ENCODE measurements at places on chromosomes 2 and 18. TPM values are rescaled to one million over a fixed set of nuclear protein-coding genes. Genes with fewer than 3 reads are reported as not detected.

Gene PAIP2B
- 45.9 TPM for total RNA-seq

Gene XIRP2
- total RNA-seq = 829 TPM

Gene LYG2
- not detected for total RNA-seq

Gene FOXD4L1
- total RNA-seq = not detected

Gene MLPH
- 22.3 TPM for total RNA-seq

Gene DSG4
- not detected for total RNA-seq

Gene SPR
- total RNA-seq = 55.4 TPM

Gene UGT1A7
- not detected for total RNA-seq

Gene AUP1
- total RNA-seq = 35.2 TPM

Gene CAPN14
- not detected for total RNA-seq

Gene MAP3K19
- total RNA-seq = not detected

Gene POMC
- total RNA-seq = 1.9 TPM

Gene RESP18
- not detected for total RNA-seq

Gene INO80B
- total RNA-seq = 20.3 TPM

Gene CFAP221
- 1.1 TPM for total RNA-seq

Gene SPRED2
- total RNA-seq = 15.7 TPM

Gene SLC38A11
- total RNA-seq = 0.41 TPM

Gene FRZB
- total RNA-seq = 3.9 TPM

Gene FER1L5
- total RNA-seq = not detected

Gene FBXO15
- 0.19 TPM for total RNA-seq

Gene ABCG8
- not detected for total RNA-seq

Gene MAPK4
- 86.9 TPM for total RNA-seq

Gene ANKRD53
- 0.88 TPM for total RNA-seq

Gene MYO1B
- total RNA-seq = 15.0 TPM

Gene CCT7
- 176 TPM for total RNA-seq

Gene APOB
- total RNA-seq = 5.9 TPM

Gene LRRTM1
- total RNA-seq = 0.37 TPM

Gene CIAO1
- 66.0 TPM for total RNA-seq

Gene MROH2A
- not detected for total RNA-seq

Gene ELP2
- total RNA-seq = 50.5 TPM

Gene NBEAL1
- total RNA-seq = 24.5 TPM

Gene PLGLB1
- total RNA-seq = 2.0 TPM

Gene NTSR2
- total RNA-seq = not detected
